ENCODE measurements at places on chromosomes 12 and 14. TPM values are rescaled to one million over a fixed set of nuclear protein-coding genes. Genes with fewer than 3 reads are reported as not detected.

Gene HOXC10
- polyA plus RNA-seq: 62.0 TPM

Gene PMCH
- 0.68 TPM for polyA plus RNA-seq

Gene PROX2
- 0.37 TPM for polyA plus RNA-seq

Gene C3AR1
- polyA plus RNA-seq: 2.8 TPM

Gene AEBP2
- 67.8 TPM for polyA plus RNA-seq

Gene STXBP6
- 9.0 TPM for polyA plus RNA-seq

Gene CD69
- 8.8 TPM for polyA plus RNA-seq

Gene DNAI7
- polyA plus RNA-seq: 1.8 TPM

Gene RDH11
- 104 TPM for polyA plus RNA-seq

Gene PPM1A
- 84.3 TPM for polyA plus RNA-seq

Gene ZC2HC1C
- 9.5 TPM for polyA plus RNA-seq

Gene PRR4
- polyA plus RNA-seq: 6.6 TPM

Gene STON2
- 2.5 TPM for polyA plus RNA-seq

Gene SOAT2
- polyA plus RNA-seq: 1.3 TPM

Gene HSPB8
- polyA plus RNA-seq: 24.5 TPM

Gene GDF3
- 0.89 TPM for polyA plus RNA-seq

Gene PLXNC1
- polyA plus RNA-seq: 9.0 TPM

Gene JPH4
- 12.5 TPM for polyA plus RNA-seq
